ENCODE measurements at places on chromosomes 6 and 20.

DNA sequence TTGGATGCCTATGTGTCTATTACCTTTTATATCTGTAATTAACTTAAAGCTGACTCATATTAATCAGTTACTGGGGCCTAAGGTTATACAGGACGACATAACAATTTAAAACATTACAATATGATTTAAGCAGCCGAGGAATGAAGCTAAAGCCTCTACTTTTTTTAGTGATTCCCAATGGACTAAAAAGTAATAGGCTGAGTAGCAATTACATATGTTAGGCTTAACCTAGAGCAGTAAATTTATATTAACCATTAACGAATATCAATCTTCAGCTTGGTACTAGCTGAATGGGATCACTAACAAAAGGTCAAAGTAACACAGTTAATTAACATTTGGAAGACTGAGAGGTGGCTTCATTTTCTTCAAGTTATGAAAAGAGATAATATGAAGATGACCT, 43.1 kb downstream of the STK38 start:
- DNase-seq = no peak

GRCh38 chr6:100117680-100118079, 123.7 kb upstream of the MCHR2 start:
- no peak for DNase-seq

DNA sequence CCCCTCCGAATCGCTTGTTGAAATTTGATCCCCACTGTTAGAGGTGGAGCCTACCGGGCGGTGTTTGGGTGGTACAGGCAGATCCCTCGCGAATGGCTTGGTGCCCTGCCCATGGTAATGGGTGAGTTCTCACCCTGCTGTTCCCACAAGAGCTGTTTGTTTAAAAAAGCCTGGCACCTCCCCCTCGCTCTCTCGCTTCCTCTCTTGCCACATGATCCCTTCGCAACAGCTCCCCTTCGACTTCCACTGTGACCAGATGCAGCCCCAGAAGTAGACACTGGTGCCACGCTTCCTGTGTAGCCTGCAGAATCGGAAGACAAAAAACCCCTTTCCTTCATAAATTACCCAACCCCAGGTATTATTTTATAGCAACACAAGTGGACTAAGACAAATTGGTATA, 292.2 kb upstream of the QKI start:
- no peak for DNase-seq

- no peak for DNase-seq
Measured at GRCh38 chr6:122220254-122220653, 179.2 kb upstream of the HSF2 start.

DNA sequence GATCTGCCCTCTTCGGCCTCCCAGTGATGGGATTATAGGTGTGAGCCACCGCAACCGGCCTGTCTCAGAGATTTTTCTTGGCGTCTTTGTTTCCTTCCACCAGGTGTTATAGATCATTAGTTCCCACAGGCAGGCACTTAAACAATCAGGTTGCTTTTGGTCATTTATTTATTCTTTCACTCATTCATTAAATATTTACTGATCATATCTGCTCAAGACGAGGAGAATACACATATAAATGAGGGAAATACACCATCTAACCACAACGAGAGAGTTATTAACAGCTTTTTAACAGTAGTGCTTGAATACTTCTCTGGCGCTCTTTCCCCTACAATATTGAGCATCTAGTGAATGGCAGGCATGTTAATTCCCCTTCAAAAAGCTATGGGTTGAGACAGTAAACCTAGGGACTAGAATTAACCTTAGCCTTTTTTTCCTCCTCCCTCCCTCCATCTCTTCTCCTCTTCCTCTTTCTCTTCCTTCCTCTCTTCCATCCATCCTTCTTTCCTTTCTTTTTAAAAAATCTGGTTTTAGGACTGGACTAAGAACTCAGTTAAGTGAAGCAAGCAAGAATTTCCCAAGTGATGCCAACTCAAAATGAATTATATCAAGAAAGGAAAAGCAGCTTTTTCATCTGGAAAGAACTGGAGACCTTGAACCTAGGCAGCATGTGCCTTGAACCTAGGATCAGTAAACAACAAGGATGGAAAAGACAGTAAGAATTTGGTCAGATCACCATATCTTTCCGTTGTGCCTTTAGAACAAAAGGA, 41.1 kb upstream of the RFPL4B start:
- no peak for DNase-seq

DNA sequence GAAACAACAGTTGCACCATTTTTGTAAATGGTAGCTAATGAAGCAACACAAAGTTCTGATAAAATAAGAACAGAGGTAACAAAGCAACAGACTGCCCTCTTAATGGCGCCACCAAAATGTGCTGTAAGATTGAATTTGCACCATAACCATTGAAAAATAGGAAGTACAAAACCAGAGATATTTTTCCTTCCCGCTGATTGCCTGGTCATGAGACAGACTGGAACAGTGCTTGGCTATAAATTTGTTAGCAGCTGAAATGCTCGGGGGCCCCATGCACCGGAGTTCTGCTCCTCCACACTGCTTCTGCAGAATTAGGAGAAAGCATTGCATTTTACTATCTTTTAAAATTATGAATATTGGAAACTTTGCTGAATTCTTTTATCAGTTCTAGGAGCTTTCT, 164.4 kb upstream of the QKI start:
- DNase-seq = no peak

GRCh38 chr20:35191419-35192117, 19.7 kb downstream of the PROCR start:
- DNase-seq = no peak

- DNase-seq = no peak
Measured at GRCh38 chr20:34956041-34956458, 382 bp downstream of the MYH7B start.

GRCh38 chr6:136532030-136532429, 18.2 kb downstream of the MAP7 start:
- DNase-seq = no peak

DNA sequence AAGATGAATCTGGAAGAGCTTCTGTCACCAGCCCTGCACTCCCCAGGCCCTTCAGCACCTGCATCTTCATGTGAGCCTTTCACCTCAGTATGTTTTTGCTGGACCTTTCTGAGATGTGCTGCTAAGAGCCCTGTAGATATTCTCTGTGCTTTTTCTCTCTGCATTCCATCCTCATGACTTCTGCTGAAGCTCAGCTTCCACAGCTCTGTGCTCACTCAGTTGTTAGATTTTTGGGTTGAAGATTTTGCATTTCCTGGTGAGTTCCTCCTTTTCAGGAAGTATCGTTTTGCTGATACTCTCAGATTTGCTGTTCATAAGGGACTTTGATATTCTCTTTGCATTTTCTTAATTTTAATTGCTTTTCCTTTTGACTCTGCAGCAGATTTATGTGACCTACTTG, 18.3 kb downstream of the KIAA1586 start:
- no peak for DNase-seq

- no peak for DNase-seq
Measured at GRCh38 chr6:36590237-36590636, 3.9 kb upstream of the SRSF3 start.

DNA sequence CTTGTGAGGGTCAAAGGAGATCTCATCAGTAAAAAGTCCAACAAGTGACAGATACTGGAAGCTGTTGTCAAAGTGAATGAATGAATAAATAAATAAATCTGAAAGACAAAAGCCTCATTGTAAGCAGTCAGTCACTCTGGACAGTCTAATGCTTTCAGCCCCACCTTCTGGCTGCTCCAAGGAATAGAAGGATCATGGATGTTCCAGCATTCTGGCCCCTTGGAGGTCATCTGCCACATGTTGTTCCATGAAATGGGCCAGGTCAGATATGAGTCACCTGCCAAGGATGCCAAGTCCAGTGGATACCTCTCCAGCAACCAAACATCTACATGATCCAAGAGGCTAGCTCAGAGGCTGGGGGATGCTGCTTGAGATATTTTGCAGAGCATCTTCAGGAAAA, 185.6 kb downstream of the BMP7 start:
- DNase-seq = no peak

GRCh38 chr20:44533928-44534327, 12.1 kb upstream of the SERINC3 start:
- DNase-seq = no peak

- DNase-seq = peak; percentile 45
Measured at GRCh38 chr6:143677891-143678791, at the start of gene PHACTR2. Gene PHACTR2, plus strand, starts transcription at chr6:143677965. Its CDS starts 199 bp downstream, at chr6:143678164.

- DNase-seq = no peak
Measured at GRCh38 chr6:1856381-1856780, 246.7 kb downstream of the FOXC1 start.

GRCh38 chr6:11615214-11615602, 77.7 kb downstream of the TMEM170B start:
- DNase-seq = no peak

- no peak for DNase-seq
Measured at GRCh38 chr20:42214074-42214473, 595.9 kb upstream of the CHD6 start.

DNA sequence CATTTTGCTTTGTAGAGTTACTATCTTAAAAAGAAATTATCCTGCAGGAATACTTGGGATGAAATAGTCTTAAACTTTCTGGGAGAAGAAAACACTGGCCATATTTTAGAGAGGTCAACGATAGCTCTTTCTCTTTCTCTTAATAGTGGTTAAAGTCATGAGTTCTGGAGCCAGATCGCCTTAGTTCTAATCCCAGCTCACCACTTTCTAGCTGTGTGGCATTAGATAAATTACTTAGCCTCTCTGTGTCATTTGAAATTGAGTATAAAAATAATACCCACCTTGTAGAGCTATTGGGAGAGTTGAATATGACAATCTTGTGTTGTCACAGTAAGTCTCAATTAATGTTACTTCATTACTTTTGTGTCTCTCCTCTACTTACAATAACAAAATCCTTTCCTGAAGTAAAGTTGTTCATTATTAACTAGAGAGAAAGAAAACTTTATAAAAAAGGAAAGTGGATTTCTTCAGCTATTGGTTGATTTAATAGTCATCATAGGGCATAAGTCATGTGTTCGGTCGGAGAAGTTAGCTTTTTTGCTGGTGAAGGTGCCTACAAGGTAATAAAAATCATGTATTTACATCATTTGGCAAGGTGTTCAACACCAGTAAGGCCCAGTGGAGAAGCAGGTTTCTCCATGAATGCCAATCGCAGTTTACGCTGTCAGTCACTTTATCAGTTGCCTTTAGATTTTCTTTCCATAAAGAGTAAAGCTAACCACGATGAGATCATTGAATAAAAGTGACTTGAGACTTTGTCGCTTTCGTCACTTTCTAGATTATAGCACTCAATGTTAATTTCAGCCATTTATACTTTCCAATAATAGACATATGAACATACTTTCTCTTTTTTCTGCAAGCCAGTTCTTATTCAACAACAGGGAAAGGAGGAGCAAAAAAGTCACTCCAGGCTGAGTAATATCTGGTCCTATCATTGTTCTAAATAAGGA, 2.0 kb downstream of the NEDD9 start:
- no peak for DNase-seq

DNA sequence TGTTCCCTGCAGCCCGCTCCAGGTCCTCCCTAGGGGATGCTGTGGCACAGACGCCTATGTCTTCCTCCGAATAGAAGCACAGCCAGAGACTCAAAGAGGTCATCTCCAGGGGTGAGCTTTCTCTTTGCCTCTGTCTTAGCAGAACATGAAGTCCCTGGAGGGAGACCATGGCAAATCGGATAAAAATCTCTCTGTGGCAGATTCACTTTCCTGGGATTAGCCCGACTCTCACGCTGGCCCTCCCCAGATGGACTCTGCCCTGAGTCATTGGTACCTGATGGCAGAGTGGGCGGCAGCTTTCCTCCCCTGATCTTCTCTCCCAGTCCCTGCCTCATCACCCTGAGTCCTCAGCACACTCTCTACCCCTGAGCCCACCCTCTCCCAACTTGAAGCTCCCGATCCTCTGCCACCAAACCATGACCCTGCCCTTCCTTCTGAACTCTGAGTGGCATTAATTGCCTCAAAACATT, 58.0 kb upstream of the CCDC167 start:
- DNase-seq = no peak

- no peak for DNase-seq
Measured at GRCh38 chr20:47127546-47127945, 229.0 kb downstream of the ZMYND8 start.

- DNase-seq = no peak
Measured at GRCh38 chr6:109944448-109944847, 33.7 kb upstream of the GPR6 start.

DNA sequence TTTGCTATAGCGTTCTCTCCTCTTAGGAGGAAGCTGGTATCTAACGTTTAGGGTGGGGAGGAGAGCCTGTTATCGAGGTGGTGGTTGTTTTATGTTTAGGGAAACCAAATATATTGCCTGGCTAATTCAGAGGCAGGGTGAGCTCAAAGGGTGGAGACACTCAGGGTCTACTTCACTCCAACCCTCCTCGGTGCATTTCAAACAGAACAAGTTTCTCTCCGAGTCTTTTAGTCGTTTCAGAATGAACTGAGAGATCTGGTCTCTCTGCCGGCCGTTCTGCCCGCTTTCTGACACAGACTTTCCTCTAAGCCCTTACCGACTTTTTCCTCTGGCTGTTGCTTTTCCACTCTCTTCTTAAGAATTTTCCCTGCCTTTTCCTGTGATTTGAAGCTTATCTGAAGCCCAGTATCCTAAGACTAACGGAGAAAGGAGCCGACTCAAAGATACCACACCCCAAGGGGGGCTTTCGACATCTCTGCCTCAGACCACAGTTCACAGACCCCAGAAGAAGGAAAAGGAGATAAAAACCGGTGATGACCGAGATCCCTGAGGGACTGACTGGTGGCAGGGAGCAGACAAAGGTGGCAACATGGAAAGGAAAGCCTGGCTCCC, 865 bp downstream of the STK38 start:
- DNase-seq = no peak
